ENCODE measurements at places on chromosomes 5 and 9.

DNA sequence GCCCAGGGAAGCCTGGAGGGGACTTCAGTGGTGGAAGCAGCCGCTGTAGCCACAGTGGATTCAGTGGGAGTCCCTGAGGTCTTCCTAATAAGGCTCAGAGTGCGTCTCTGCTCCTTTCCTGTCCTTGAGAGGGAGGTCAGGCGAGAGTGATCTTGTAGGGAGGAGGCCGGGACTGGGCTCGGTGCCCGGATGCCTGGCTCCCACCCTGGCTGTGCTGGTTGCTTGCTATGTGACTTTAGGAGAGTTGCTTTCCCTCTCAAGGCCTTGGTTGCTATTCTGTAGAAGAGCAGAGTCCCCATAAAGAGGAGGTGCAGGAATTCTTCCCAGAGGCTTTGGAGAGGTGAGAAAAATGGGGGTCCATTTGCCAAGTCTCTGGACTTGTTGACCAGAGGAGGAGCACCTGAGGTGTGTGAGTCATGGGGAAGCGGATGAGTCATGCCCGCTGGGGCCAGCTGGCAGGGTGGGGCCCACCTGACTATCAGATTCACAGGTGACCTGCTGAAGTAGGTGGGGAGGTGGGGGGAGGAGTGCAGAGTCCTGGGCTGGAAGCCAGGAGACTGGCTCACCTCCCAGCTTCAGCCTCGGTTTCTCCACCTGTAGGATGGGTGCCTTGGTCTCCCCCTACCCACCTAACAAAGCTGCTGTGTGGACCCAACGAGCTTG, 13.8 kb downstream of the GSN start:
- DNase-seq = no peak

GRCh38 chr5:122124766-122125165, 4.6 kb upstream of the ZNF474 start:
- no peak for DNase-seq

- no peak for DNase-seq
Measured at GRCh38 chr5:82873452-82873851, 203.7 kb downstream of the TMEM167A start.

GRCh38 chr9:95224376-95225019, 93.0 kb downstream of the FANCC start:
- no peak for DNase-seq

DNA sequence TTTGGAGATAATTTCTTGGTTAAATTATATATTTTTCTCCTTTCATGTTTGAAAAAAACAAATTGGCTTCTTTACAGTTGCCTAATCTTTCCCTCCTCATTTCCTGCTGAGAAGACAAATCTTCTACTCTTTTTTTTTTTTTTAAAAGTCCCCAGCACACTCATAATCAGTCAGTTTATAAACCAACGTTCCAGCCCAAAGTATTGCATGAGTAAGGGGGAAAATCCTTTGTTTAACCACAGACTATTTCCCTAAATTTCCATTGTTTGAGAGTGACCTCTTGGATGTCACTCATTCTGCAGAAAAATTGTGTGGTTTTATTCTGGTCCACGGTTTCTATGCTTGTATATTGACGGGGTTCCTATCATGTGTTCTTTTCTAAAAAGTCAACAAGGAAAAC, 55.1 kb upstream of the TLR4 start:
- no peak for DNase-seq

GRCh38 chr5:139670369-139671095, 22.4 kb downstream of the CXXC5 start:
- peak; percentile 73 for DNase-seq

GRCh38 chr9:128929560-128929959, 8.8 kb downstream of the PHYHD1 start:
- DNase-seq = no peak

- no peak for DNase-seq
Measured at GRCh38 chr5:177358370-177358819, 671 bp downstream of the RGS14 start.

DNA sequence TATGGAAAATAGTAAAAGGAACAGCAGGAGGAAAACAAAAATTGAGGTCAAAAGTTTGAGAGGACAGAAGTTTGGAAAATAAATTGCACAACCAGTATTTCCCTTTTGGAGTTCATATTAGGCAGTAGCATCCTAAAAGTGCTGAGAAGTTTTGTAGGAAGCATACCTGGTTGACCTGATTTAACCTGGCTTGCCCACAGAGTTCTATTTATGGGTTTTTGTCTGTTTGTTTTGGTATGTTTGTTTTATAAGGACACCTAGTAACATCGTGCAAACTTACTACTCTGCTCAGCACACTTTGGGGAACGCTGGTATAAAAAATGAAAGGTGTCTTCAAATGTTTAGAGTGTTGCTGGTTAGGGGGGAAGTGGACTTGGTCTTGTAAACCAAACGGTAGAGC, 15.1 kb downstream of the ADRB2 start:
- no peak for DNase-seq

DNA sequence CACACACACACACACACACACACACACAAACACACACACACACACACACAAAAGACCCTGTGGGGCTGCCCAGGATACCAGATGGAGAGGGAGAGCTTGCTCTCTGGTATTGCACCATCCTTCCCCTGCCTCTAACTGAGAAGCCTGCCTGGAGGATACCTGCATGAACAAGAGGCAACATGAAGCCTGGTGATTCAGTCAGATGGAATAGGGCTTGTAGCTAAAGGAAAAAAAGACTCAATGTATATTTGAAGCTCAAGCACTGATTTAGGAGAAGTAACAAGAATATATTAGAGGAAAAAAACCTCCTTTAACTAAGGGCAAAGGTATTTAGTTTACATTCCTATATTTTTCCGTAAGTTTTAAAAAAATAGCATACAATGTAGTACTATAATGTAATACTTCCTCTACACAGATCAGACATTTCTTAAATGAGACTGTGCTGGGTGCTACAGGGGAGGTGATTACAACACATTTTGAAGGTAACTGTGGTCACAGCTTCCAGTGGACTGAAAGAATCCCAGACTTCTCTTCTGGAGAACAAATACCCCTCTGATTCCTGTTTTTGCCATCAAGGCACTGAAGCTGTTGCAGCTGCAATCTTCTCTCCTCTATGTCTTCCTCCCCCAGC, 169.3 kb downstream of the DCP2 start:
- DNase-seq = no peak

DNA sequence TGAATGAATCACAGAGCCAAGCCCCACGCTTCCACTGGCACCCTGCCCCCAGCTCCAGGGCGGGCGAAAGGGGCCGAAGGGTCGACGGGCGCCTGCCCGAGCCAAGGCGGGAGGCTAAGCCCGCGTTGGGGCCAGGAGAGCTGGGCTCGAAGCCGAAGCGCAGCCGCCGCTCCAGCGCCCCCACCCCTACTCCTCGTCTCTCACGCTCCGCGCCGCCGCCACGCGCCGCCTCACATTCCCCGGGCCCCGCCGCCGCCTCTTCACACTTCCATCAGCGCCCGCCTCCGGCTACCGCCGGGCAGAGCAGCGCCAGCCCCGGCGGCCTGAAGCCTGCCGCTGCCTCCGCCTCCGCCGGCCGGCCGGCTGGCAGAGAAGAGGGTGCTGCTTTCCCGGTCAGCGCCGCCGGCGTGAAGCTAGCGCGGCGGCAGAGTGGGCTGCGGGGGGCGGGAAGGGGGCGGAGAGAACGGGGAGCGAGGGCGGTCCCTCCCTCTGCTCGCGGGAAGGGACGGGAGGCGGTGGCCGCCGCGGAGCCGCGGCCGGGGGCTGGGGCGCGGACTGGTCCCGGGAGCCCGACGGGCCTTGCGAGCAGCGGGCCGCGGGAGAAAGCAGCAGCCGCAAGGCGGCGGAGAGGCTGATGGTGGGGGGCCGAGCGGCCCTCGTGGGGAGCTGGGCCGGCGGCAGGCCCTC, at the start of gene HOMER1:
HOMER1 (minus strand) TSS at position 431 of the 687 bp plus-strand sequence. CDS start 1,360 bp downstream, outside the sequence.
- peak; percentile 78 for DNase-seq

DNA sequence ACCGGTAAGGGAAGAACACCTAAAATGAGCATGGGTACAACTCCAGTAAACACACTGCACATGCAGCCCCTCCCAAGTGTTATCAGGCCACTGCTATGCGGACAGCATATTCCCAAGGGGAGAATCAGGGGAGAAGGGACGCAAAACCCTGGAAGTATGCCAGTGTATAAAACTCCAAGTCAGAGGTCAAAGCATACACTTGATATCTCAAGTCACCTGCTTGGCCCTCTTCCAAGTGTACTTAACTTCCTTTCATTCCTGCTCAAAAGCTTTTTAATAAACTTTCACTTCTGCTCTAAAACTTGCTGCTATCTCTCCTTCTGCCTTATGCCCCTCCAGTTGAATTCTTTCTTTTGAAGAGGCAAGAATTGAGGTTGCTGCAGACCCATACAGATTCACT, 408.1 kb downstream of the HTR1A start:
- DNase-seq = no peak

- no peak for DNase-seq
Measured at GRCh38 chr5:79062436-79062835, 7.0 kb downstream of the DMGDH start.

- DNase-seq = peak; percentile 27
Measured at GRCh38 chr9:764105-764524, 77.4 kb upstream of the DMRT1 start.

DNA sequence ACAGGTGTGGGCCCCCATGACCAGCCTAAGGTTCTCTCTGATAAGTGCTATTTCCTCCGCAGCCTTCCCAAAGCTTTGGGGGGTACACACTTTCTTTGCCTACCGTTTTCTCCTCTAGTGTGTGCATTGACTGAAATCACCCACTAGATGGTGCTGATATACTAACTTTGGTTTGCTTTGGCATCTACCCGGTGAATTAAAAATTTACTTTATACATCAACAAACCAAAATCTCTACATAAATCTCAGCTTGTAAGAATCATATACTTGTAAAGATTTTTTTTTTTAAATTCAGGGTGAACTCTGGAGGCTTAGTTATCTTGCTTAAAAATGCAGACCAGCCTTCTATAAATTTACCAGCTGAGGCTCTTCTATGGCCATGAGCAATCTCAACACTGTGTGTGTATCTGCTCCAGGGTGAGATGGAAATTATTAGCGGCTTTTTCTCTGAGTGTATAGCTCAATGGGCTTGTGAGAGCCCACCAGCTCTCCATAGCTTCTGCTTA, 475.7 kb upstream of the TNC start:
- no peak for DNase-seq

- no peak for DNase-seq
Measured at GRCh38 chr9:77841739-77842386, 189.7 kb downstream of the GNAQ start.

- no peak for DNase-seq
Measured at GRCh38 chr5:146514575-146514974, 1.4 kb downstream of the GPR151 start.

GRCh38 chr9:109593612-109594011, 95.5 kb upstream of the PTPN3 start:
- no peak for DNase-seq

GRCh38 chr5:6914347-6914746, 201.1 kb downstream of the TENT4A start:
- DNase-seq = no peak

DNA sequence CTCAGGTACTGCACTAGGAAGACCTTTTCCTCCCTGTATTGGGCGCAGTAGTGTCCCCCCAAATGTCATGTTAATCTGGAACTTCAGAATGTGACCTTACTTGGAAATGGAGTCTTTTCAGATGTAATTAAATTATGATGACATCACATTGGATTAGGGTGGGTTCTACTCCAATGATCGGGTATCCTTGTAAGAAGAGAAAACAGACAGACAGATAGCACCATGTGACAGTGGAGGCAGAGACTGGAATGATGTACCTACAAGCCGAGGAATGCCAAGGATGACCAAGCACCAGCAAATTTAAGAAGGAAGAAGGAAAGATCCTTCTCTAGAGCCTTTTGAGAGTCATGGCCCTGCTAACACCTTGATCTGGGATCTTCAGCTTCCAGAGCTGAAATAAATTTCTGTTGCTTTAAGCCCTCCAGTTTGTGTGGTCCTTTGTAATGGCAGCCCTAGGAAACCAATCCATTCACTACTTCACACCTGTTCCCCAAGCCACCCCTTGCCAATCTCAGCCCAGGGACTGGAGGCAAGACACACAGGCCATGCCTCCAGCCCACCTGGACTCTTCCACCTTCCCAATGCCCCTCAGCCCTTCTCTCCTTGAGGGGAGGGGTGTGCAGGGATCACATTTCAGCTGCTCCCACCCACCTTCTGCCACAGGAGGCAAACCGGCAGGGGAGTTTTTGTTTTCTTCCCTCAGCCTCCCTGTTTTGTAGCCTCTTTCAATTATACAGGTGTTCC, 1.6 kb downstream of the CCNJL start:
- no peak for DNase-seq

- no peak for DNase-seq
Measured at GRCh38 chr9:120857902-120858301, 15.2 kb upstream of the PSMD5 start.

- no peak for DNase-seq
Measured at GRCh38 chr5:38556088-38556598, 303 bp downstream of the LIFR start.

GRCh38 chr9:129703667-129704355, 38.4 kb downstream of the PRRX2 start:
- DNase-seq = no peak

DNA sequence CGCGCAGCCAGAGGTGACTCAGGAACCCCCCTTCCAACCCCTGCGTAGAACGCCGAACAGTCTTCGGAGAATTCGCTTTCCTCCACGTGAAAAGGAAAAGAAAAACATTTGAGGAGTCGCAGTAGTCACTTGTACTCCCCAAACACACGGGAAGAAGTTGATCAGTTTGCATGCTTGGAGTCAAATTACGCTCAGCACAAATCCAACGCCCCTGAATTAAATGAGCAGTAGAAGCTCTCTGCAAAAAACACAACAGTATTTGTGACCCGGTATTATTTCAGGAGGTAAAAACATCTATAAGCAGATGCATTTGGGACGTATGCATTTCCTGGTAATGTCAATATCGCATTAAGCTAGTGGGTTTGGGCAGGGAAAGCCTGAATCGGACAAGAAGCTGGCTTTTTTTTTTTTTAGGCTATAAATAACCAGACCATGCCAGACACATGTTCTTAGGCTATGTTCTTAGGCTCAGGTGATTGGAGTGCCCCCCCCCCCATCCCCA, 854 bp upstream of the ARL15 start:
- DNase-seq = no peak

GRCh38 chr9:128685636-128686489, 3.2 kb upstream of the SET start:
- DNase-seq = peak; percentile 56

DNA sequence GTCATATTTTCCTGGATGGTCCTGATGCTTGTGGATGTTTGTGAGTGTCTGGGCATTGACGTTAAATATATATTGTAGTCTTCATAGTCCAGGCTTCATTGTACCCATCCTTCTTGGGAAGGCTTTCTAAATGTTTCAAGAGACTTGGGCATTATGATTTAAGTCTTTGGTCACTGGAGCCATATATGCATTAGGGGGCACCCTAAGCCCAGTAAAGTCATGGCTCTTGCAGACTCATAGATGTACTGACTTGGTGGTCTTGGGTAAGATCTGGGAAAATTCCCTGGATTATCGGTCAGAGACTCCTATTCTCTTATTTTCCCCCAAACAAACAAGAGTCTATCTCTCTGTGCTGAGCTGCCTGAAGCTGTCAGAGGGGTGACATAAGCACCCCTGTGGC, 271.1 kb downstream of the TRIM36 start:
- no peak for DNase-seq

Measured in immature natural killer cell (primary cell).